Lower lobe of right lung (tissue), 2 donors: ENCODE measurements at places on chromosomes 11 and 22. TPM values are rescaled to one million over a fixed set of nuclear protein-coding genes. Genes with fewer than 3 reads are reported as not detected.

MS4A15 gene
- total RNA-seq, result 113 TPM

ACRV1 gene
- not detected for total RNA-seq

CNGA4 gene
- total RNA-seq, result 3.8 TPM

NTM gene
- 2.3 TPM for total RNA-seq

SMCO4 gene
- 73.5 TPM for total RNA-seq

VSTM5 gene
- total RNA-seq, result not detected

RNF26 gene
- 19.3 TPM for total RNA-seq

PLA2G6 gene
- 60.8 TPM for total RNA-seq

E2F8 gene
- 0.95 TPM for total RNA-seq

MRGPRX3 gene
- total RNA-seq, result not detected

AASDHPPT gene
- total RNA-seq, result 27.6 TPM

FOLR3 gene
- total RNA-seq, result 53.1 TPM

ABCC8 gene
- 4.9 TPM for total RNA-seq

SLC15A3 gene
- 199 TPM for total RNA-seq

LRRC32 gene
- total RNA-seq, result 121 TPM

KRTAP5-4 gene
- not detected for total RNA-seq

LDHAL6A gene
- not detected for total RNA-seq

IRAG1 gene
- 12.9 TPM for total RNA-seq

SMTN gene
- 44.8 TPM for total RNA-seq
